Stimulated activated CD4-positive, alpha-beta T cell treated with anti-CD3 and anti-CD28 coated beads, Interleukin-2, amount 100 ng/mL, for 24 hours (primary cell): ENCODE measurements at places on chromosomes 2 and 18.

GRCh38 chr18:59996370-59996966 is 96.7 kb downstream of the PMAIP1 start:
- peak; percentile 22 for DNase-seq

DNA sequence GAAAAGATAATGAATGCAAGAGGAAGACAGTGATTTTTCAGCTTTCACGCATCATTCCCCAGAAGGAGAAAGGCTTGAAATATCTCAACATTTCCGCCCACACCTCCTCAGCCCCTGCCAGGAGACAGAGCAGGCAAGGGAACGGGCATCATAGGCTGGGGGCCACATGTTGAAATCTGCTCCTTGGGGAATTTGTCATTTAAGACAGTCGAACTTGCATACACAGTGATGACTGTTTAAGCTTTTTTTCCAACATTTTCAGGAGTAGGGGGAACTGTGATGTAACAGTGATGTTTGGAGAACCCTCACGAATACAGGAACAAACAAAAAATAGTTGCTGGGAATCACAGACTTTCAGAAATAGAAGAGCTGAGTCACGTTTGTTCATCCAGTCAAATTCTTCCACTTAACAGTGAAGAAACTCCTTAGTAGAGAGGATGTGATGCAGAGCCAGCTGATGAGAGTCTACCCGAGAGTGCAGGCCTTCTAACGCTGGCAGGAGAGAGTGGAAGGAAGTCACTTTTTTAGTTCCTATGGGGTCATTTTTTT is 266.8 kb downstream of the ALPK2 start:
- DNase-seq, result no peak

DNA sequence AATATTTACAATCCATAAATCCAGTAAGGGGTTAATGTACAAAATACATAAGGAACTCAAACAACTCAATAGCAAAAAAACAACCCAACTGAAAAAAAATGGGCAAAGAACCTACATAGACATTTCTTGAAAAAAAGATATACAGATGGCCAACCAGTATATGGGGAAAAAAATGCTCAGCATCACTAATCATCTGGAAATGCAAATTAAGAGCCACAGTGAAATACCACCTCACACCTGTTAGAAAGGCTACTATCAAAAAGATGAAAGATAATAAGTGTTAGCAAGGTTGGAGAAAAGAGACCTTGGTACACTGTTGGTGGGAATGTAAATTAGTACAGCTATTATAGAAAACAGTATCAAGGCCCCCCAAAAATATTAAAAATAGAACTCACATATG is 14.6 kb downstream of the AP1S3 start:
- DNase-seq, result no peak

DNA sequence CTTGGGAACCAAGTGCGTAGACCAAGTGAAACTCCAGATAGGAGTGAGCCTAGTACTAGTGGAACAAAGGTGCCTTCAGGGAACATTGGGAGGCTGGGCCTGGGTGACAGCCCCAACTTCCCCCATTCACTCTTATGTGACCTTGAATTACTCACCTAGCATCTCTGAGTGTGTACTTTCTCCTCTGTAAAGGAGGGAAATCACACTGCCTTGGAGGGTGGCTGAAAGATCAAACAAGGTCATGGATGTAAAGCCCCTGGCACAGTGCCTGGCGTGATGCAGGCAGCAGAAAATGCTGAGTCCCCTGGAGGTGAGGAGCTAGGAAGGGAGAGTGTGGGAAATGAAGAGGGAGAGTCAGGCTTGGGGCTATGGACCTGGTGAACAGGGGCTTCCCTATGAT is 45.9 kb downstream of the MARCO start:
- no peak for DNase-seq

DNA sequence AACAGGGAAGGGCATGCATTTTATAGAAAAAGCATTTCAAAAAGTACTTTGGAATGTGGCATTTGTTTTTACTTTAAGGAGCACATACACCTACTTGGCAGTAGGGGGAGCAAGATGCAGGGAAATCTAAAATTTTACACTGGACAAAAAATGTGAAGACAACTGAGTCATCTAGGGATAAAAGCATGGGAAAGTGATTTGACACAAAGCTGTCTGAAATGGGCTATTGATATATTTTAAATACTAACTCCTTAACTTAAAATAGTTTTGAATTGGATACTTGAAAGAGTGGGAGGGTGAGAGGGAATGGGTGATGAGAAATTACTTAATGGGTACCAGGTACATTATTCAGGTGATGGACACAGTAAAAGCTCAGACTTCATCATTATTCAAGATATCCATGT is 15.8 kb downstream of the TMEM200C start:
- DNase-seq, result no peak
